NCI-H510A (cell line): ENCODE measurements at places on chromosomes 7 and 10.

DNA sequence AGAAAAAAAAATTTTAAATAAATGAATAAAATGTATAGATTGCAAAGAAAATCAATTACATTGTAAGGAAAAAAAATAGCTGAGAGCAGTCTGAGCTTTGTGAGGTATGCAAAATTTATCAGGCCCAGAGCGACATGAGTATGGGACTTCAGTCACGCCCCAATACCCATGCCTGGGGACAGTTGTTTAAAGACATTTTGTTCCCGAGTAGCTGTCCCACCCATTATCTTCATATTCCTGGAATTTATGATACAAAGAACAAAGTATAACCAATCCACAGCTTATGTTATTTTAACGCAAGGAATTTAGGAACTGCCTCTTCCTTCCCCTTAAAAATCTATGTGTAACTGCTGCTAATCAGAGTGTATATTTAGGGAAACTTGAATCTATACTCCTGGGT is 1.6 kb upstream of the PON2 start:
- DNase-seq, result no peak

- DNase-seq, result no peak
Measured at GRCh38 chr7:72325561-72325960, 86.6 kb downstream of the CALN1 start.

DNA sequence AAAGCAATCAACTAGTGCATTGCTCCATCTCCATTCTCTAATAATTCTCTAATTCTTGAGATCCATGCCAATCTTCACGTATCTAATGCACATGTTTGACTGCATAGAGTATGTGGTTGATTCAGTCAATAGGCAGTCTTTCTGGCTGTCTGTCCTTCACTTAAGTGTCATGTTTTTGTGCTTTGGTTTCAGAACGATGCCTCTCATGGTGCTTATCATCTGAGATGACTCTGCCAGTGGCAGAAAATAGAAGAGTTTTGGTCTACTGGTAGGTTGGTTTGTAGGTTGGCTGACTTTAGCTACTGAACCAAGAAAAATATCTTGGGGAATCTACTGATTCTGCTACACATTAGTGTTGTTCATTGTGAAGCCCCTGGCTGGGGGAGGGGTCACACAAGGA is 364.2 kb downstream of the SFMBT2 start:
- DNase-seq, result no peak

DNA sequence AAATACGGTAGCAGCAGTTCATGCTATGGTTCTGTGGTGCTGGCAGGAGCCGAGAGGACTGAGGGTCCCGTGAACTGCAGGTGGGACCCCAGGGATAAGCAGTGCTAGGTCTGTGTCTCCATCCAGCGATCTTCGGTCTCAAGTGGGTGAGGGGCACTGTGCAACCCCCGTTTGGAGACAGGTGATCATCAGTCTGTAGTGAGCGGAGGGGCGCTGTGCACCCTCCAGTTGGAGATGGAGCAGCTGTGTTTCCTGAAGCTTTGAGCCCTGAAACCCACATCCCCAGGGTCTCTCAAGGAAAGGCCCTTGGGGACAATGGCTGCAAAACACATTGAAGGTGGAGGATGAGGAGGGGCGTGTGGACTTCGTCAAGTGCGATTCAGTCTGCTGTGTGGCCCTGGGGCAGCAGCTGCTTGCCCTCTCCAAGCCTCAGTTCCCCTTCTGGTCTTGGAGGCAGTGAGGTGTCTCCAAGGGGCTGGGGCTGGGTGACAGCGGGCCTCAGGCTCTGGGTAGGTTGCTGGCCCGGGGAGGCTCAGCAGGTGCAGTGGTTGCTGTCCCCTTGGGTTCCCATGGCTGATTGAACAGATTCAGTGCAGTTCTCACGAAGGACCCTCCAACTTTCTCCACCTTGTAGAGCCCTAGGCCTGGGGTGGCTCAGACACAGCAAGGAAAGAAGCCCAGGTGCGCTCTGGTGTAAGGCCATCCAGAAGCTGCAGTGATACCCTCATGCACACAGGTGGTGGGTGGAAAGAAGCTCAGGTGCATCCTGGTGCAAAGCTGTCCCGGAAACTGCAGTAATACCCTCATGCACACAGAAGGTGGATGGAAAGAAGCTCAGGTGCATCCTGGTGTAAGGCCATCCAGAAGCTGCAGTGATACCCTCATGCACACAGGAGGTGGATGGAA is 160.6 kb downstream of the ADARB2 start:
- no peak for DNase-seq

GRCh38 chr7:15234431-15234830 is 327.4 kb downstream of the AGMO start:
- no peak for DNase-seq

- no peak for DNase-seq
Measured at GRCh38 chr10:77583527-77583926, 54.1 kb downstream of the KCNMA1 start.

DNA sequence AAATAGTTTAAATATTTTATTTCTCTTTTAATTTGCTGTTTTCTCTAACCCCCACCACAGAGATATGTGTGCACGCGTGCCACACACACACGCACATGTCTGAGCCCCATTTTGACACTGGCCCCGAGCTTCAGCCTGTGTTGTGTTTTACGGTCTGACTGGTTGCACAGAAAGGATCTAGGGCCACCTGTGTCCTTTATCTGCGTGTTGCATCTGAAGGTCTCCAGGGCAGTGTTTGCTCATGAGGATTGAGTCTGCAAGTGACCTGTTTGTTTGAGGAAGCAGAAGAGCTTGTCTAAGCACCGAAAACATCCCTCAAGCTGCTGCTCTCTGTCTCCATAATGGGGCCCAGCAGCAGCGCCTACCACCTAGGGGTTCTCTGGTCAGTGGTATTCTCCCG is 266.4 kb upstream of the LYZL1 start:
- peak; percentile 3 for DNase-seq

GRCh38 chr7:22952306-22953015 is 61.5 kb downstream of the HYCC1 start:
- DNase-seq, result no peak

- no peak for DNase-seq
Measured at GRCh38 chr10:26486990-26487850, 49.1 kb downstream of the APBB1IP start.

DNA sequence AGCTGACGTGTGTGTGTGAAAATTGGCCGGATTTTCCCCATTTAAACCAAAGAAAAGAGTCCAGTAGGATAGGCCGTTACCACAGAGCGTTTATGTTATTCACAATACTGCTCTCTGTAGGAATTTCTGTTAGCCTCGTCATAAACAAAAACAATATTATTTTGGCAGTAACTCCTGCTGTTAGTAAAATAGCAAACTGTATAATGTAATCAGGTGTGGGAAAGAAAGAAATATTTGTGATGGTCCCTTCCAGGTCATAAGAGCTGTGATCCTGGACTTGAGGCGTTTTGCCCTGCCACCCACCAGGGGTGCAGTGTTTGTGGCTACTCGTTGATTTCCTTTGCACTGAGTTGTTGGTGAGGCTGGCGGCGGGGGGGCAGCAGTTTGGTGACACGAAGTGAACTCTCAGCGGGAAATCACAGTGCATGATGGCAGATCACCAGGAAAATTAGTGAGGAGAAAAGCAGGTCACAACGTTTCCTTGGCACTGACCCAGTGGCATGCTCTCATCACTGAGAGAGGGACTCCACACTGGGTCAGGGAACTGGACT is 2.8 kb downstream of the EEPD1 start:
- no peak for DNase-seq

- no peak for DNase-seq
Measured at GRCh38 chr10:34049469-34049868, 715.0 kb upstream of the NRP1 start.

DNA sequence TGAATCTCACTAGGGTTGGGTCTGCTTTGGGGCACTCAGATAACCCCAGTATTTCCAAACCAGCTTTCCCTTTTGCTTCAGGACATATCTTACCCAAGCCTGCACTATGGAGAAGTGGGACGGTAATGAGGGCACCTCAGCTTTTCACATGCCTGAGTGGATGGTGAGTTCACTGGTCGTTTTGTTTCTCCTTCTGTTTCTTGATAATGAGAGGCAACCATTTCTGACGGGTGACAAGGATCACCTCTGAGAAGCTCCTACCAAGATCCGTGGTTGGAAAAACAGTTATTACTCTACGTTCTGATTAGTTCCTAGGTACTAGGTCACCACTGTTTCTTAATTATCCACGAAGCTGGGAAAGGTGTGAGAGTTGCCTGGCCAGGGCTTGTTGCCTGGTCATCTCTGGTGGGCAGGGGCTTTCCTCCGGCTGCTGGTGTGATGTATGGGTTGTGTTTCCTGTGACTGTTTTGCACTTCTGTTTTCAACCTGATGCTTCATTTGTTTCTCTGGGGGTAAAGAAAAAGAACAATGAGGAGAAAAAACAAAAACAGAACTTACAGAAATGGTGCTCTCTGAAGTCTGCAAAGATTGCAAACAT is 65.7 kb upstream of the STRIP2 start:
- no peak for DNase-seq

DNA sequence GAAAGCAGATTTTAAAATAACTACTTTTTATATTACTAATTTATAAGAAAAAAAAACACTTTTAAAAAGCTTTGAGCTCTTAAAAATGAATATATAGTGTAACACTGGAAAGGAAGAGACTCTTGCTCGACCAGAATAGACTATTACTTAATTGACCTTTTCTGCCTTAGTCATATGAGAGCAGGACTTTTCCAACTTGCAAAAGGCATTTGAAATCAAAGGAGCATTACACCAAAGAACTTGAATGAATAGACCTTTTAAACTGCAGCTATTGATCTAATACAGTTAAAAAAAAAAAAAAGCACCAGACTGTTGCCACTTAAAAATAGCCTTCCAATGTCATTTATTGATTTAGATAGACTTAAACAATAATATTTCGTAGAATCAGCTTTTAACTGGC is 17.2 kb upstream of the SEMA3D start:
- DNase-seq, result no peak

DNA sequence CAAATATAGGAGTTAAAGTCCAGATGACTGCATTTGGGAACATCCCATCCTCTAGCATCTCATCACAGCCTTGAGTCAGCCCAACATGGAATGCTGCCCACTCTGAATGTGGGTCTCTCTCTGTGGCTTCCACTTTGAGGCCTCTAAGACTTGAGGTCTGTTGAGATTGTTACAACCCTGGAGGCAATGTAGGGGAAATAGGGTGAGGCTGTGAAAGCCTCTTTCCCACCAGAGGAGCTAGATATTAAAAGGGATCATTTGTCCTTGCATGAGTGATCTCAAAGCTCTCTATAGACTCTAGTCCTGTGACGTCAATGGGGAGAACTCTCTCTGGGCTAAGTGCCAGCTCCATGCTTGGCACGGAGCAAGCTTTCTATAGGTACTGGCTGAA is 6.4 kb upstream of the GOLGA7B start:
- DNase-seq, result peak; percentile 88

GRCh38 chr7:45984386-45985295 is 63.6 kb upstream of the IGFBP3 start:
- DNase-seq, result no peak

DNA sequence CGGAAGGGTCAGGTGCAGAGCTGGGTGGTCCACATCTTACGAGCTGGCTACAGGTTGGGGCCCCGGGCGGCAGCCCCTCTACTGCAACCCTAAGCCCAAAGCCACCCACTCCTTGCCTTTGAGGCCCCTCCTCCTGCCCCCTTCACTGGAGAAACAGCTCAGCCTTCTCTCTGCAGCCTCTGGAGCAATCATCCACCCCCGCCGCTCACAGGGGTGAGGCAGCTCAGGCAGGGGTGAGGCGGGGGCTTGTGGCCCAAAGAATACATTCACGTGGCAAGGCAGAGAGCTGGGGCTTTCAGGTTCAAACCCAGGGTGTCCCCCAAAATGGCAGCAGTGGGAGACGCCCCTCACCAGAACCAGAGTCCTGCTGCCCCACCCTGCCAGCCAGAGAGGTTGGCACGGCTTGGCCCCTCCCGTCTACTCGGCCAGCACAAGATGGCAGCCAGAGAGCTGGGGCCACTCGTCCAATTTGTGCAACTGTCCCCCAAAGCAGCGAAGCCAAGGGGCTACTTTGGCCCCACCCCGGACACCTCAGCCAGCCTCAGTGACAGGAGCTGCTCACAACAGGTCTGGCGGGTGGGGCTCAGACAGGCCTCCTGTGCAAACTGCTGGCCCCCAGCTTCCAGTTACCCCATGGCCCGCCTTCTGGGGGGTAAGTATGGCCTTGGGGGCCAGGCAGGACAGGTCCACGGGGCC is 7.2 kb downstream of the GNB2 start:
- DNase-seq, result no peak

DNA sequence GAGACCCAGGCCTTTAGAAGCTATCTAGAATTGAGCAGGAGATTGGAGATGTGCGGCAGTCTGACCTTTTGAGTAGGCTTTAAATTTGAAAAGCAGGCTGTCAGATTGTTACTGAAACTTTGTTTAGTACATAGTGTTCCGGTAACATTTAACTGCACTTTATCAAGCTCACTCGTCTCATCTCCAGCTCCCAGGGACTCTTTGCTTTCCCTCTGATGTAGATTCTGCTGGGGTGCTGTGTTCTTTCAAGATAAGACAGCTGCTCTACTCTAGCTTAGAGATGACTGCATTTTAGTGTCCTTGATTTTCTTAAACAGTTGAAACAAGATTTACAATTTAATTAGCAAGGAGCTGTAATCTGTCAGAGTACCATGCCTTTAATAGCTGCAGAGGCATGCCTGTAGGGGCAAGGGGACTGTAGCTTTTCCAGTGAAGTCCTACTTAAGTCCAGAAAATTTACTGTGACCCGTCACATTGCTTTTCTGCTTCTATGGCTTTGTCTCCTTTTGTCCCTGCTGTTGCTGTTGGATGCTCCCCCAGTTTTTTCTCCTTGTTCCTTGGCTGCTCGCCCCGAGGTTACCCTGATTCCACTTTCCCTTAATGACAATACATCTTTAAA is 56.4 kb upstream of the MTPN start:
- DNase-seq, result no peak

- no peak for DNase-seq
Measured at GRCh38 chr10:119221201-119221600, 13.8 kb downstream of the GRK5 start.

- DNase-seq, result no peak
Measured at GRCh38 chr7:71470326-71470725, 338.4 kb downstream of the GALNT17 start.

GRCh38 chr7:142539901-142540300 is 209.4 kb upstream of the PRSS1 start:
- DNase-seq, result no peak

DNA sequence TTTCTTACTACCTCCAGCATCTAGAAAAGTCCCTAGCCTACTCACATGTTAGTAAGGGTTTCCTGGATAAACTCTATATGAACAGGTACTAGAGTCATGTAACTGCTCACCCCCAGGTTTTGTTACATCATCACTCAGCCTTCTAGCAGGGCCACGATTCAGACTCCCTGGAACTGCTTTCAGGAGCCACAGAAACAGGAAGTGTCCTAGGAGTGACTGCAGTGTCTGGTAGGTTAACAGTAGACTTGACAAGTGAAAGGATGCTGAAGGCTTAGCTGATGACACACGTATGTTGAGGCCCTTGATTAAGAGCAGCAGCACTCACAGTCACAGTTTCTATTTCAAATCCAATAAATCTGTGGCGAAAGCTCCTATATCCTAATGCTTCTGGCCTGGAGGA is 101.2 kb downstream of the DNMBP start:
- no peak for DNase-seq
